ENCODE measurements at places on chromosomes 6 and 20.

DNA sequence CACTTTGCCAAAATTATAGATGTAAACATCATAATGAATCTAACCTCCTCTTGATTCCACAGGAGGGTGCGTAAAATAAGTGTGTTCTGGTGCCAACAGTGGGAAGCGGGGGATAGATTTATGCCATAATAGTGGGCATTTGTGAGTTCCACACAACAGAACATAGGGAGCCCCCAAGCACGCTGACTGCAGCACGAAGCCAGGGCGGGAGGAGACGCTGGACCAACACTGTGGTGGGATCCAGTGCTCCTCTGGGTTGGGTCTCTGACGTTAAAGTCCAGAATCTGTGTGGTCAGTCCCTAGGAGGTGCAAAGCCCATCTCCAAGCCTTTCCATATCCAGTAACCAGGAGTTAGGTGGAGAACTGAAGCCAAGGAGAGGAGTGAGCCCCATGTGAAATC, 1.8 kb upstream of the TTLL2 start:
- DNase-seq, result no peak
- no peak overlapping the region for H3K4me3 ChIP-seq
- H3K27me3 ChIP-seq, result no peaks in the 10 kb centered on the region
- H3K4me1 ChIP-seq, result no peaks in the 10 kb centered on the region
- H3K27ac ChIP-seq, result no peak overlapping the region

DNA sequence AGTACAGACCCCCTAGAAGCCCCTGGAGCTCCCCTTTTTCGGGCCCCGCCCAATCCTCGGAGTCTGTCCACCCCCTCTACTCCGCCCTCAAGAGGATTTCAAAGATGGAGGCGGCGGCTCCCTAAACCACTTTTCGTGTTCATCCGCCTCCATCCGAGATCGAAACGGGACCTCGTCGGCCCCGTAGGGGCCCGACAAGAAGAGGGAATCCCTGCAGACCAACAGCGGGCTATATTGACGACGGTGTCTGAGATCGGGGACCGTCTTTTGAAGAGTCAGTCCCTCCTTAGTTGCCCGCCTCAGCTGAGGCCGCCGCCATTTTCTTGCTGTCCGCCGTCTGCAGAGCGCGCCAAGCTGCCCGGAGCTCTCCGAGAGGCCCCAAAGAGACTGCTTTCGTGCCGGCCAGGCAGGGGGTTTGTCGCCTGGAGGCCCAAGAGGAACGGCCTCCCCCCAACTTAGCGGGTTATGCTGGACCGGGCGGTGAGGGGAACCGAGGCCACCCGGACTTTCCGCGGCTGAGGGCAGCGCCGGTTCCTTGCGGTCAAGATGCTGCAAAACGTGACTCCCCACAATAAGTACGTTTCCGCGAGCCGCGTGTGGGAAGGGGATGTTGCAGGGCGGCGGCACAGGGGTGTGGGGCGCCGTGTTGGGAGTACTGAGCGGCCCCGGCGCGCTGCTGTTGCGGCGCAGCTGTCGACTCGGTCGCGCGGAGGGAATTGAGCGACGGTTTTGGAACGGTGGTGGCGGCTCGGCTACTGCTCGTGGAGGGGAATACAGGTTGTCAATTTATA, 4.2 kb downstream of the BRD2 start:
- H3K4me3 ChIP-seq, result peak overlapping the region; percentile 91
- H3K27ac ChIP-seq, result peak overlapping the region; percentile 85
- DNase-seq, result peak; percentile 76

GRCh38 chr6:16758163-16758975, 2.9 kb downstream of the ATXN1 start:
- peaks cover 12% of the 10 kb centered on the region for H3K4me1 ChIP-seq
- peaks cover 2% of the 10 kb centered on the region for H3K36me3 ChIP-seq
- H3K4me3 ChIP-seq, result no peak overlapping the region
- no peaks in the 10 kb centered on the region for H3K27me3 ChIP-seq
- peak overlapping the region; percentile 76 for H3K27ac ChIP-seq
- peak; percentile 58 for DNase-seq

DNA sequence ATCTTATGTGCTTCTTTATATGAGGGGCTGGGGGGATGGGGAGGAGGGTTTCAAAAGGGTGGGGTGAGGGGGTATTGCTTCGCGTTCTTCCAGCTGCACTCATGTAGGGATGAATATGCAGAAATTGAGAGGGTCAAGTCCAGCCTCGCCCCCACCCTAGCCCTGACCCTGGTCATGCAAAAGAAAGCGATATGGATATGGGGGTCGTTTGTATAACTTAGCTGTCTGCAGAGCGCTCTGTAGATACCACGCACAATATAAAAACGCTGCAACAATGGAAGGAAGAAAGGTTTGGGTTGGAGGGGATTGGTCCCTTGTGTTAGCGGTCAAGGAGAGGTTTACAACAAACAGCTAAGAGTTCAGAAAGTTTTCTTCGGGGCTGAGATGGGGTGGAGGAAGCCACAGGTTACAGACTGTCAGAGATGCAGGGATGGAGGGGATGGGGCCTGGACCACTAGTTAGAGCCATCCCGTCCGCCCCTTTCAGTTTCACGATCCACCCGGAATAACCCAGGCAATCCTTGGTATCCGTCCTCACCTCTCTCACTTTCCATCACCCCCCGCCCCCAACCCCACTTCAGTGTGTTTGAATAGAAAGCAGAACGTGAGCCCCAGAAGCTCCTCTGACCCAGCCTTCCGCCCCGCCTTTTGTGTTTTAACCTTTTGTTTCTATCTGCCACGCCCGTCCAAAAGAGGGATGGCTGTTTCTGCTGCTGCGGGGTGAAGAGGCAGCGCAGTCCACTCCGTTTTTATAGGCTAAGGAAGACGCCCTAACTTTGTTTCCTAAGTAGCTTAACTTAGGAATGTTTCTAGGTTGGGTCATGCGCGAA, 73.5 kb downstream of the SOX4 start:
- H3K27ac ChIP-seq, result no peak overlapping the region
- H3K4me1 ChIP-seq, result peaks cover 29% of the 10 kb centered on the region
- H3K4me3 ChIP-seq, result no peak overlapping the region
- no peaks in the 10 kb centered on the region for H3K36me3 ChIP-seq
- H3K27me3 ChIP-seq, result peaks cover 36% of the 10 kb centered on the region

- H3K36me3 ChIP-seq, result no peaks in the 10 kb centered on the region
- no peak overlapping the region for H3K4me3 ChIP-seq
- no peak for DNase-seq
- peaks cover 8% of the 10 kb centered on the region for H3K27me3 ChIP-seq
These were observed 159.4 kb upstream of the MLN start for GRCh38 chr6:33963136-33963750.

GRCh38 chr6:164108869-164109769, 694.6 kb downstream of the QKI start:
- peak; percentile 44 for DNase-seq
- H3K36me3 ChIP-seq, result no peaks in the 10 kb centered on the region
- no peak overlapping the region for H3K27ac ChIP-seq
- peaks cover 16% of the 10 kb centered on the region for H3K4me1 ChIP-seq
- H3K4me3 ChIP-seq, result no peak overlapping the region

DNA sequence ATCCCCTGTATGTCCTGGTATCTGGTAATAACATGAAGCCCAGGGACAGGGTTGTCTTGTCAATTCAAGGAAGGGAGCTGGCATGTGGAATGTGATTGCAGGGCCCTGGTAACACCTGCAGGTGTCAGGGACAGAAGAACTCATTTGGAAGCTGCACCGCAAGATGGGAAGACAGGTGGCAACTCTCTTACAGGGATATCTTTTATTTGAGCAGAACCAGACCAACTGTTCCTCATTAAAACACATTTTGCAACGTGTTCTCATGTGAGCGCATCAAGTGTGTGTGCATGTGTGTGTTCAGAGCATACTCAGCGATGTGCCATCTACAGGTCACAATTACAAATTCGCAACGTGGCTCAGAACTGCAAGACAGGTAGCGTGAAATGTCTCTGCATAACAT, 370.9 kb upstream of the SOX4 start:
- peaks cover 2% of the 10 kb centered on the region for H3K36me3 ChIP-seq
- no peak for DNase-seq
- no peak overlapping the region for H3K27ac ChIP-seq
- no peak overlapping the region for H3K4me3 ChIP-seq
- H3K4me1 ChIP-seq, result no peaks in the 10 kb centered on the region

GRCh38 chr20:37955511-37955910, 52.6 kb downstream of the VSTM2L start:
- no peaks in the 10 kb centered on the region for H3K36me3 ChIP-seq
- DNase-seq, result no peak
- no peaks in the 10 kb centered on the region for H3K27me3 ChIP-seq
- H3K4me1 ChIP-seq, result no peaks in the 10 kb centered on the region

DNA sequence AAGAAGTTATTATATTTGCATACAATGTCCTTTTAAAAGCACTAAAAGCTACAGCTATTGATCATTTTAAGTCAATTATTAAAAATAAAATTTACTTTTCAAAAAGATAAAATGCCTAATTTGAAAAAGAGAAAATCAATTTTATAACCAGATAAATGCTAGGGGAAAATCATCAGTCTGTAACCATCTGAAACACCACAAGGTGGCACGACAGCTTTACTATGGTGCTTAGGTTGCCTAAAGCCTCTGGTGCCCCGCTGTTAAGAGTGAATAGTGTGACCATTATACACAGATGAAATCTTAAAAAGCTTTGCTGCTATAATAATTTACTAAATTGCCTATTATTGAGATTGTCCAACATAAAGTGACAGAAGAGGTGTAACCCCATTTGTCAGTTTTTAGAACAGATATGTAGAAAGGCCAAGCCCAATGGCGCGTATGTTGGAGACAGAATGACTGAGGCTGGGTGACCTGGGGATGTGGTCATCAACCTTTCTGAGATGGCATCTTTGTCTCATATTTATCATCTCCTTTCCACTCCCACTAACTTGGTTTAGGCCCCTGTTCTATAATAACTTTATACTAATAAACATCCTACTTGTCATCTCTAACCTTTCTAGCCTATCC, 100.8 kb downstream of the MOXD1 start:
- H3K36me3 ChIP-seq, result no peaks in the 10 kb centered on the region
- DNase-seq, result peak; percentile 45
- H3K4me3 ChIP-seq, result no peak overlapping the region
- H3K27ac ChIP-seq, result no peak overlapping the region
- no peaks in the 10 kb centered on the region for H3K27me3 ChIP-seq

DNA sequence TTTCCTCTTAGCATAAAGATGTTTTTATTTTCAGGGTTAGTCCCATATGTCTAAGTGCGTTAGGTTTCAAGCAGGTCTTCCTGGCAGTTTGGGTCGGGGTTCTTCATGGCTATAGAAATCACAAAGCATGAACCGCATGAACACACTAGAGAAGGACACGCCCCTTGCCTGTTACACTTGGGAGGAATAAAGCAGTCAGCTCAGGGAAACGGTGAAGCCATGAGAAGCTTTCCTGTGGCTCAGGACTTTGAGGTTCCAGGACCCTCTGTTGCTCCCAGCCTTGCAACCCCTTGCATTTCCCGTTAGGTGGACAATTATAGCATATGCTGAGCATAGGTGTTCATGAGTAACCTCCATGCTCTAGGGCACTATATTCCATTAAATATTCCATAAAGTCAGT, 96.7 kb downstream of the SYCP2 start:
- H3K4me3 ChIP-seq, result no peak overlapping the region
- no peak for DNase-seq
- no peaks in the 10 kb centered on the region for H3K4me1 ChIP-seq
- H3K27me3 ChIP-seq, result no peaks in the 10 kb centered on the region
- no peak overlapping the region for H3K27ac ChIP-seq

DNA sequence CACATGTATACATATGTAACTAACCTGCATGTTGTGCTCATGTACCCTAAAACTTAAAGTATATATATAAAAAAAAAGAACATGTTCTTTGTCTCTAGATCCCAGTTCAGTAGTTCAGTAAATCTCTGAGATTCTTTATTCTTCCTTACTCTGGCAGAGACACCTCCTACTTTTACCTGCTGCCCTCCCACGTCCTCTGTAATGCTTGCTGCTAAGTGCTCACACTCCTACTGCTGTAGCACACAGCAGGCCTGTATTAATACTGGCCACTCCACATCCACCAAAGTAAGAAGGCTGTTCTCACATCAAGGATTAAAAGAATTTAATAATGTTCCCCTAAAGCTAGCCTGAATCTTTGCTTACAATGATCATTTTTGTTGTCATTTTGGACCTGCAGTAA, 648.4 kb upstream of the EYS start:
- H3K4me1 ChIP-seq, result no peaks in the 10 kb centered on the region
- H3K27me3 ChIP-seq, result no peaks in the 10 kb centered on the region
- H3K36me3 ChIP-seq, result no peaks in the 10 kb centered on the region

DNA sequence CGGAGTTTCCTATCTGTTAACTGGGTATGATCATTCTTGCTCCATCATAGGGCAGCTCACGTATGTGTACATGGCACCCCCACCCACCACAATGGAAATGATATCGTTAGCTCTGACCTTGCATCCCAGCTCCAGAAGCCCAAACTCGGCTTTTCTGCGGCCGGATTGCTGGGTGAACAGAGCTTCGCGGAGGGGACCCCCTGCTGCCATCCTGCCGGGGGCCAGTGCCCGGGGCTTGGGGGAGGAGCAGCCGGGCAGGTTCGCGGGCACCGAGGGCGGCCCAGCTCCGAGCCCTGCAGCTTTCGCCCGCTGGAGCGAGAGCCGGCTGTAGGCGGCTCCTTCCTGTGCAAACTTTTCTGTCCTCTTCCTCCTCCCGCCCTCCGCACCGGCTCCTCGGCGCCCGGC, 24.9 kb upstream of the FUCA2 start:
- DNase-seq, result no peak
- peak overlapping the region; percentile 30 for H3K27ac ChIP-seq
- no peaks in the 10 kb centered on the region for H3K36me3 ChIP-seq
- H3K4me1 ChIP-seq, result peaks cover 27% of the 10 kb centered on the region

GRCh38 chr20:53847139-53847836, 223.1 kb downstream of the BCAS1 start:
- peak overlapping the region; percentile 55 for H3K27ac ChIP-seq
- H3K36me3 ChIP-seq, result no peaks in the 10 kb centered on the region
- H3K4me1 ChIP-seq, result peaks cover 43% of the 10 kb centered on the region
- peak; percentile 66 for DNase-seq
- no peaks in the 10 kb centered on the region for H3K27me3 ChIP-seq

GRCh38 chr6:35776364-35777215, at the start of gene CLPSL2:
TSS of gene CLPSL2 (plus strand) at chr6:35776598. CDS start at chr6:35776619, 21 bp downstream.
- no peak within 1 kb of the TSS for H3K4me3 ChIP-seq
- peaks cover 10% of the 10 kb centered on the region for H3K4me1 ChIP-seq
- no peak within 1 kb of the TSS for H3K27ac ChIP-seq
- H3K36me3 ChIP-seq, result no peaks in the 10 kb centered on the region
- no peak for DNase-seq
- peaks cover 6% of the 10 kb centered on the region for H3K27me3 ChIP-seq

- peaks cover 3% of the 10 kb centered on the region for H3K36me3 ChIP-seq
- H3K27me3 ChIP-seq, result no peaks in the 10 kb centered on the region
- no peak overlapping the region for H3K4me3 ChIP-seq
- peaks cover 16% of the 10 kb centered on the region for H3K4me1 ChIP-seq
- no peak for DNase-seq
These were observed 26.2 kb downstream of the E2F3 start for GRCh38 chr6:20427856-20428255.

GRCh38 chr20:14055127-14055742, 59.9 kb downstream of the MACROD2 start:
- no peaks in the 10 kb centered on the region for H3K4me1 ChIP-seq
- H3K36me3 ChIP-seq, result no peaks in the 10 kb centered on the region
- H3K27ac ChIP-seq, result no peak overlapping the region
- no peaks in the 10 kb centered on the region for H3K27me3 ChIP-seq
- DNase-seq, result no peak
- no peak overlapping the region for H3K4me3 ChIP-seq

All from natural killer cell (primary cell).